ENCODE measurements at places on chromosomes 16 and 17. TPM values are rescaled to one million over a fixed set of nuclear protein-coding genes. Genes with fewer than 3 reads are reported as not detected.

NOL3 gene
- total RNA-seq, result 9.1 TPM

EFCAB5 gene
- total RNA-seq, result 0.29 TPM

RCVRN gene
- not detected for total RNA-seq

CARHSP1 gene
- total RNA-seq, result 107 TPM

CDH11 gene
- total RNA-seq, result 1,116 TPM

P2RX5 gene
- 0.36 TPM for total RNA-seq

- H3K4me3 ChIP-seq, result no peak overlapping the region
- H3K4me1 ChIP-seq, result peaks cover 14% of the 10 kb centered on the region
- H3K36me3 ChIP-seq, result no peaks in the 10 kb centered on the region
- no peaks in the 10 kb centered on the region for H3K27me3 ChIP-seq
These were observed 76.9 kb upstream of the DYNLRB2 start for GRCh38 chr16:80463751-80464495.

- H3K4me3 ChIP-seq, result no peak overlapping the region
- no peak overlapping the region for H3K27ac ChIP-seq
- peak; percentile 23 for DNase-seq
- no peaks in the 10 kb centered on the region for H3K4me1 ChIP-seq
- H3K27me3 ChIP-seq, result no peaks in the 10 kb centered on the region
- H3K36me3 ChIP-seq, result no peaks in the 10 kb centered on the region
These were observed 7.8 kb upstream of the SRL start for GRCh38 chr16:4249530-4250308.

DNA sequence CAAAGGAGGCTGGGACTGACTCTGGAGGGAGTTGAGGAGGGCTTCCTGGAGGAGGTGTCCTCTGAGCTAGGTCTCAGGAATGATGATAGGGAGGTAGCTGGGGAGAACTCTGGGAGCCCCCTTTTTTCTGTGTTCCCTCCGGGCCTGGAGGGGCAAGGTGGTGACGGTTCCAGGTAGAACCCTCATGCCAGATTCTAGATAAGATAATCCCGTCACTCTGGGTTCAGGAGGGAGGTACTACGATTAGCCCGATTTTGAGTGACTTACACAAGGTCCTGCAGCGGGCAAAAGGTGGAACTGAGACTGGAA, 18.7 kb upstream of the ADGRG3 start:
- H3K36me3 ChIP-seq, result no peaks in the 10 kb centered on the region
- no peak overlapping the region for H3K27ac ChIP-seq
- H3K4me3 ChIP-seq, result no peak overlapping the region
- H3K27me3 ChIP-seq, result no peaks in the 10 kb centered on the region
- H3K4me1 ChIP-seq, result peaks cover 19% of the 10 kb centered on the region

DNA sequence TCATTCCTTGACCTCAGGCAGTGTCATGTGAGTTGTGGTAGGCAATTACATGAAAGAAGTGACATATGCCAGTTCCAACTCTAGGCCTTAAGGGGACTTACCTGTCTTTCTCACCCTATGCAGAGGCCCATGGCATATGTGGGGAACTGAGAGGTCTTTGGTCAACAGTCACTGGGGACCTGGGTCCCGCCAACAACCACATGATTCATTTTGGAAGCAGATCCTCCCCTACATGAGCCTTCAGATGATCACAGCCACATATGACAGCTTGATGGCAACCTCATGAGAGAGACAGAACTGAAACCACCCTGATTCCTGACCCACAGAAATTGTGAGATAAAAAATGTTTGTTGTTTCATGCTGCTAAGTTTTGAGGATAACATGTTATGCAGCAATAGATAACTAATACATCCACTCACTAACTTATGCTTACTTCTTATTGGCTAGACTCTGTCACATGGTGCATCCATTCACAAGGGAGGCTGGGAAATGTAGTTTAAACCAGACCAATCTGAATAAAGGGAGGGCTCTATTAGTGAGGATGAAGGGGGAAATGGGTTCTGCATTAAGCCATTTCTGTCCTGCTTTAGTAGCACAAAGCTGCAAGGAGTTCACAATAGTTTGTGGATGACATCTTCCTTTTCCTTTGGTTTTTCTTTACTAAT, 298.2 kb downstream of the HAPSTR1 start:
- H3K36me3 ChIP-seq, result no peaks in the 10 kb centered on the region
- H3K27me3 ChIP-seq, result no peaks in the 10 kb centered on the region
- no peak overlapping the region for H3K4me3 ChIP-seq
- DNase-seq, result no peak
- no peak overlapping the region for H3K27ac ChIP-seq
- H3K4me1 ChIP-seq, result no peaks in the 10 kb centered on the region

DNA sequence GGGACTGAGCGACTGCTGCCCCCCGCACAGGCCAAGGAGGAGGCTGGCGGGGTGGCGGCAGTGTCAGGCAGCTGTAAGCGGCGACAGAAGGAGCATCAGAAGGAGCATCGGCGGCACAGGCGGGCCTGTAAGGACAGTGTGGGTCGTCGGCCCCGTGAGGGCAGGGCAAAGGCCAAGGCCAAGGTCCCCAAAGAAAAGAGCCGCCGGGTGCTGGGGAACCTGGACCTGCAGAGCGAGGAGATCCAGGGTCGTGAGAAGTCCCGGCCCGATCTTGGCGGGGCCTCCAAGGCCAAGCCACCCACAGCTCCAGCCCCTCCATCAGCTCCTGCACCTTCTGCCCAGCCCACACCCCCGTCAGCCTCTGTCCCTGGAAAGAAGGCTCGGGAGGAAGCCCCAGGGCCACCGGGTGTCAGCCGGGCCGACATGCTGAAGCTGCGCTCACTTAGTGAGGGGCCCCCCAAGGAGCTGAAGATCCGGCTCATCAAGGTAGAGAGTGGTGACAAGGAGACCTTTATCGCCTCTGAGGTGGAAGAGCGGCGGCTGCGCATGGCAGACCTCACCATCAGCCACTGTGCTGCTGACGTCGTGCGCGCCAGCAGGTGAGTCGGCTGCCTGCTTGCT, 5.6 kb upstream of the TMEM88 start:
- peaks cover 10% of the 10 kb centered on the region for H3K4me1 ChIP-seq
- H3K36me3 ChIP-seq, result peaks cover 46% of the 10 kb centered on the region
- H3K27me3 ChIP-seq, result no peaks in the 10 kb centered on the region
- H3K4me3 ChIP-seq, result no peak overlapping the region
- no peak overlapping the region for H3K27ac ChIP-seq

DNA sequence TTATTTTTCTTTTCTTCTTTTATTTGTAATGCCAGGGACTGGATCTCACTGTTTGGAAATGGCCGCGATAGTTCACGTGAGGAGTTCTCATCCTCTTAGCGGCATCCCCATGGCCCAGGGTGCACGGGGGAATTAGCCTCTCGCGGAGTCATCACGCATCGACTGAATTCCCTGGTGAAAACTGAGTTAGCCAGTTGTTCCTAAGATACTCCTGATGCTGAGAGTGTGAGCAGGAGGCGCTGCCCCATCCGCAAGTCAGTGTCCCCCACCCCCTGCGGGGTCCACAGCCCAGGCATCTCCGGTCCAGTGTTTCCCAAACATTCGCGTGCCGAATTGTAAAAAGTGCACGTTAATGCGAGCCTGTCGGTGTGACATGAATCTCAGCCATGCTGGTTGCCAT, 277.2 kb downstream of the CPPED1 start:
- no peaks in the 10 kb centered on the region for H3K4me1 ChIP-seq
- H3K27ac ChIP-seq, result no peak overlapping the region
- DNase-seq, result no peak
- no peaks in the 10 kb centered on the region for H3K27me3 ChIP-seq
- no peak overlapping the region for H3K4me3 ChIP-seq
- H3K36me3 ChIP-seq, result no peaks in the 10 kb centered on the region

DNA sequence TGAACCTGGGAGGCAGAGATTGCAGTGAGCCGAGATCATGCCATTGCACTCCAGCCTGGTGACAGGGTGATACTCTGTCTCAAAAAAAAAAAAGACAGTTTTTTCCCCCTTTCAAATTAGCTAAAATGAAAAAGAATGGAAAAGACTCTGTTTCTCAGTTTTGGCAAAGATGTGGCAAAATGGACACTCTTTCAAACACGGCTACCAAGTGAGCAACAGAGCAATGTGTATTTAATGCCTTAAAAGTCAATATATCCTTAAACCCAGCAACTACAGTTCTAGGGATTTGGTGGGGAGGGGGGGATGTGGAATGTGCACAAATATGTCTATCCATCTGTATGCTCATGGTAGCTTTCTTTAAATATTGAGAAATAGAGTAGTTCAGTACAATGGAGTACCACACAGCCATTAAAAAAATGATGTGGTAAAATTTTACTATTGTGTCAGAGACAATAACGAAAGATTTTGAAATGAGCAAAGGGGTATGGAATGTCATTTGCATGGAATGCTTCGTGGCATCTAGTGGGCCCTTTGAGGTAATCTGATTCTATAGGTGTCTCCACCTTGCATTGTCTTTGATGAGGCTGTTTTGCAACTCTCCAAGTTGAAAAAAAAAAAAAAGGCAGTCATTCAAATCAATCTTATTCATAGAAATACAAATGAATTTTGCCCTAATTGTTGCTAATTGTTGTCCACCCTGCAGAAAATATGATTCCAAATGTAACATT, 108.1 kb downstream of the AXIN2 start:
- no peak overlapping the region for H3K27ac ChIP-seq
- no peaks in the 10 kb centered on the region for H3K36me3 ChIP-seq
- peaks cover 22% of the 10 kb centered on the region for H3K27me3 ChIP-seq
- DNase-seq, result no peak
- no peaks in the 10 kb centered on the region for H3K4me1 ChIP-seq

DNA sequence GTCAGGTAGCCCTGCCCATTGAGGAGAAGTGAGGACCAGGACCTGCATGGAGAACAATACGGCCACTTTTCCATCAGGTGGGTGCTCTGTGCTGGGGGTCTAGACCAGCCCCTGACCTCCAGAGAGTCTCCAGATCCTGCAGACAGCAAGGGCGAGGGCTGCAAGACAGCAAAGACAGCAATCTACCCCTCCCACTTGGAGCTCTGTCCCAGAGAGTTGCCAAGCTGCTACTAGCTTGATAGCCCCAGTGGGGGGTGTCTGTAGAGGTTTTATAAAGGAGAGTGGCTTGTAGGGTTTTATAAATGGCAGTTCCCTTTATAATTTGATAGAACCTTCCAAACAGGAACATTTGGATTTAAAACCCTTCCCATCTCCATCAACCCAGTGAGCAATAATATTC, 16.7 kb upstream of the SLFN11 start:
- no peaks in the 10 kb centered on the region for H3K27me3 ChIP-seq
- H3K36me3 ChIP-seq, result no peaks in the 10 kb centered on the region
- no peaks in the 10 kb centered on the region for H3K4me1 ChIP-seq
- no peak overlapping the region for H3K4me3 ChIP-seq
- DNase-seq, result no peak

- H3K4me3 ChIP-seq, result peak overlapping the region; percentile 79
- peak overlapping the region; percentile 79 for H3K27ac ChIP-seq
- DNase-seq, result peak; percentile 69
- H3K36me3 ChIP-seq, result peaks cover 11% of the 10 kb centered on the region
- H3K27me3 ChIP-seq, result peaks cover 4% of the 10 kb centered on the region
- peaks cover 61% of the 10 kb centered on the region for H3K4me1 ChIP-seq
These were observed 4.4 kb upstream of the BCL6B start for GRCh38 chr17:7018331-7018964.

GRCh38 chr16:26433807-26434206, 632.9 kb upstream of the C16orf82 start:
- H3K36me3 ChIP-seq, result no peaks in the 10 kb centered on the region
- DNase-seq, result no peak
- no peaks in the 10 kb centered on the region for H3K4me1 ChIP-seq
- no peak overlapping the region for H3K27ac ChIP-seq

DNA sequence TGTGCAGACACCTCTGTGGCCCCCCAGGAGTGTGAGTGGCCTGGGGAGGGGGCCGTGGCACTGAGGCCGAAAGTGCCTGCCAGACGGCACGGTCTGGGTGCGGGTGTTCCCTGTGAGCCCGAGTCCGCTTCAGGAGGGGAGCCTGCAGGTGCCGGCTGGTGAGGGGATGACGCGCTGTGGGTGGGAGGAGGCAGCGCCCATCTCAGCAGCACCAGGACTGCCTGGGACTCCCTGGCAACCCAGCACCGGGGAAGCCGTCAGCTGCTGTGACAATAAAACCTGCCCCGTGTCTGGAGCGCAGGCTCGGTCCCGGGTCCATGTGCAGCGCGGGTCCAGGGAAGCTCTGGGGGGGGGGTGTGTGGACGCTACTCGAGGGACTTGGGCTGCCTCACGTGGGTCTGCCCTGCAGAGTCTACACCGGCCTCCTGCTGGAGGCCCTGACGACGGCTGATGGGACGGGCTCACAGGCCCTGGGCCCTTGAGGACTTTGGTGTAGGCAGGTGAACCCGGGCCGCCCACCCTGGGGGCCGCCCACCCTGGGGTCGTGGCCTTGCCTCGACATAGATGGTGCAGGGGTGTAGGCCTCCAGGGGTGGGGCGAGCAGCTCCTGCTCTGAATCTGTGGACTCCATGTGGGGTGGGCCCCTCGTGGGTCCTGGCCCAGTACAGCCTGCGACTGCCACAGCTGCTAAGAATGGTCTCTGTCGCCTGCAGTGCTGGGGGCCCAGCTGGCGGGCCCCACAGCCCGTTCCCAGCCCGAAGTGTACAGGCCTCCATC, 5.9 kb upstream of the RAB40C start:
- H3K27ac ChIP-seq, result no peak overlapping the region
- peak; percentile 91 for DNase-seq
- no peak overlapping the region for H3K4me3 ChIP-seq
- H3K36me3 ChIP-seq, result no peaks in the 10 kb centered on the region
- H3K4me1 ChIP-seq, result peaks cover 28% of the 10 kb centered on the region

DNA sequence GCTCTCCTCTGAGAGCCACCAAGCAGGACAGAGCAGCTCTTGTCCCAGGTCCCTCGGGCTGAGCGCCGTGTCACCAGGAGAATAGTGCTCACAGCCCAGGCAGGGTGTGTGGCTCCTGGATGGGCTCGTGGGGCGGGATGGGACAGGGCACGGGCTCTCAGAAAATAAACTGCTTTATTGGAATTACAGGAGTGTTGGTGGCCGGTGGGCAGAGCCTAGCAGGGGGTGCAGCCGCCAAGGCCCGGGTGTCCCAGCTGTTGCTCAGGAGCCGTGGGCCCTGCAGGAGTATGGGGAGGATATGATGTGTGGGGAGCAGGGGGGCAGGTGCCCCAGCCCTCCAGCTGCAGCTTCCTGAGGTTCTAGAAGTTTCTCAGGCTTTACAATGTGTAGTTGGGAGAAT, 17.1 kb downstream of the TELO2 start:
- DNase-seq, result no peak
- no peaks in the 10 kb centered on the region for H3K4me1 ChIP-seq
- no peaks in the 10 kb centered on the region for H3K27me3 ChIP-seq
- no peak overlapping the region for H3K4me3 ChIP-seq
